Bone marrow (tissue), 2 donors: ENCODE measurements at places on chromosomes 4 and X.

DNA sequence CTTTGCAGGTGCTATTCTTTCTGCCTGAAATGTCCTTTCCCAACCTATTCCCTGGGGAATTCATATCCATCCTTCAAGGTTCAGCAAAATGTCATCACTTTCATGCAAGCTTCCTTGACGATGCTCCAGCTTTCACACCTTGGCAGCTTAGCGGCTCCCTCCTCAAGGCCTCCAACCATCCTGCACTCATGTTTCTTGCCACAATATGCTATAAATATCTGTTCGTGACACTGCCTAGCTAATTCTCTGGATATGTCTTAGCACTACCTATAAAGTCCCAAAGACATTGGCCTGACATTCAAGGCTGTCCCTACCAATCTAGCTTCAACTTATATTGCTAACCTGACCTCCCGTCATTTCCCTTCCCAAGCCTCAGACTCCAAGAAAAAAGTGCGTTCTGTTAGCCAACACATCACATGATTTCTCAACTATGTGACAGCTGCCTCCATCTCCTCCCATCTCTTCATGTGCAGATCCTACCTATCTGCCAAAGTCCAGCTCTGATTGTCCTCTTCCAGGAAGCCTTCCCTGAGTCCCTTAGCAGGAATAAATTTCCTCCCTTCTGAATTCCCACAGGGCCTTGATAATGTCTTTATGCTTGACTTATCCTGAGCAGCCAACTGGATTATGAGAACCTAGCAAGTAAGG, 359.9 kb upstream of the F9 start:
- no peak for DNase-seq

GRCh38 chrX:40173143-40174000, 75.6 kb upstream of the BCOR start:
- DNase-seq = no peak

DNA sequence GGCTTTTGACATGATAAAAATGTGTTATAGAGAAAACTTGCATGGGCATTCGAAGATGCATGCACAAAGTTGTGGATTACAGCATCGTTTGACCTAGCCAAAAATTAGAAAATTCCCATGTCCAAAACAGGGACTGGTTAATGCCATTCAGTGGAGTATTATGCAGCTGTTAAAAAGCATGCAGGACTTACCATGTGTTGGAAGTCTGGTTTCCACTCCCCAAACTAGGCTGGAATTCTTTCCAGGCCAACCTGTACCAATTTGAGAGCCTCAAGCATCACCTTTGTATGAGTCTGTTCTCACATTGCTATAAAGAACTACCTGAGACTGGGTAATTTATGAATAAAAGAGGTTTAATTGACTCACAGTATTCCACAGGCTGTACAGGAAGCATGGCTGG, 45.9 kb upstream of the MTM1 start:
- no peak for DNase-seq

DNA sequence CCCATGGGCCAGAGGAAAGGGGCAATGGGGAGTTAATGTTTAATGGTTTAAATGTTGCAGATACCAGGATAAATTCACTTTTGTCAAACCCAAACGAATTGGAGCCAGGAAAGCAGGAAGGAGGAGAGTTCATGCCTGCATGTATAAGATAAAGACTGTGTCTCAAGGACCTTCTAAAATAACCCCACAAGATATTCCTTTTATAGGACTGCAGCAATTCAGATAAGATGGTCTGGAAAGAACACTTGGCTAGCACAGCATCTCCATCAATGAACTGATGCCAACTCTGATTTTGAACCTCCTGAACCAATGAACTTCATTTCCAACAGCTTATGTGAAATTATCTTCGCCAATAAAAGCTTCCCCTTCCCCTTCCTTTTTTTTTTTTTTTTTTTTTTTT, 31.3 kb upstream of the LONRF3 start:
- no peak for DNase-seq

GRCh38 chr4:32226204-32226603, 1506.0 kb downstream of the PCDH7 start:
- no peak for DNase-seq

- no peak for DNase-seq
Observed at GRCh38 chrX:4547213-4547836, 833.9 kb upstream of the PRKX start.

DNA sequence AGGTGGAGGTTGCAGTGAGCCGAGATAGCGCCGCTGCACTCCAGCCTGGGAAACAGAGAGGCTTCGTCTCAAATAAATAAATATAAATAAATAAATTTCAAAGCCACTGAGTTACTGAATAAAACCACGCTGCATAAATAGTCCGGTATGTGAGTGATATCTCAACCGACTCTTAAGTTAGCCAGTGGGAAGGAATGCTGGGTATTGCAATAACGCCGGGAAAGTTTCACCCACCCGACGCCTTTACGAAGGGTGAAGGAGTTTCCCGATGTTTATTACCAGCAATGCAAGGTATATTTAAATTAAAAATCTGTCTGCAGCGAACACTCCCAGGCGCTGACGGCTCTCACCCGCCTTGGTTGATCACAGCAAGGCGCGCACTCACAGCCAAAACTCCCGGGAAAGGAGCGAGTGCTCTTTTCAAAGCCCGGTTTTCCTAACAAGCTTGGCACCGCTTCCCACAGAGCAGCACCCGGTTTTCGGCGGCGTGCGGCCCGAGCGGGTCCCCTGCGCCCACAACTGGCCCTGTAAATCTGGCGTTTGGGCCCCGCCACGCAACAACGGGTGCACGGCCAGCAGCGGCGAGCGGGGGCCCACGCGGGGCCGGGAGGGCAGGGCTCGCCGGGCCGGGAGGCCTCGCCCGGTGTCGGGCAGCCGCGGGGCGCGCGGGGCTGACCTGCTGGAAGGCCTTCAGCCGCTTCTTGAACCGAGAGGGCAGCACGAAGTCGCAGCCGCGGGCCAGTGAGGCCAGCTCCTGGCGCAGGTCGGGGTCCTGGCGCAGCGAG, 13.7 kb downstream of the PPP2R3B start:
- no peak for DNase-seq

GRCh38 chrX:41862562-41863184, 60.7 kb downstream of the CASK start:
- DNase-seq = no peak

- DNase-seq = no peak
Observed at GRCh38 chrX:47503151-47503550, 20.1 kb upstream of the ZNF41 start.

DNA sequence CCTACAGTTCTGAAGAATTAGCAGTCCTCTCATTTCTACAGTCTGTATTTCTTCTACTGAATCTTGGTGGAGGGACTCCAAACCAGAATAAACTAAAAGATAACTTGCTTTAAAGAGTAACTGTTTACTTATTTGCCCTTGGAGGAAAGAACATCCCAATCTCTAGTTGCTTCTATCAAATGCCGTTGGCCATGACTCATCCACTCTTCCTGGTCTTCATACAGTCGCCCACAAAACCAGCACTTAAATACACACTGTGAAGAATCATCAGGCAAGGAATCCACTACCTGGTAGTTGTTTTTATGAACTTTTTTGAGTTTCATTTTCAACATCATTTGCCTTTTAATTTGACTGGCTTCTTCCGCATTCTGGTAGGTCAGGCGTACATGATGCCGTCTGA, 14.2 kb downstream of the ZNF518B start:
- no peak for DNase-seq

DNA sequence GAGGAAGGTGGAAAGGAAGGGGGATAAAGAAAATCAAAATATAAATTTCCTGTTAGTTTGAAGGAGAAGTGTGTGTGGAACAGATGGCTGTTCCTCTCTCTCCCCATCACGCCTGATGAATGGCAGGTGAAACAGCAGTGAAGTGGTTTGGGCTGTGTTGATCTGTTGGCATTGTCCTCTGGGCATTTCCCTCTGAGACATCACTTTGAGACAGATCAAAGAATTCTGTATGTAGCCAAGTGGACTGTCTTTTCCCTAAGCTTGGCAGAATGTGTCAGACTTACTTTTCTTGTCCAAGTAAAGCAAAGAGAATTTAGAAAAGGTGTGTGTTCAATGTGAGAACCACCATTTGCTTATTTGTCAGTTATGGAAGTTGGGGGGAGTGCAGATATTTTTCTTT, 47.5 kb downstream of the SEPTIN11 start:
- DNase-seq = no peak

GRCh38 chr4:6742989-6743388, 27.0 kb downstream of the BLOC1S4 start:
- DNase-seq = no peak

DNA sequence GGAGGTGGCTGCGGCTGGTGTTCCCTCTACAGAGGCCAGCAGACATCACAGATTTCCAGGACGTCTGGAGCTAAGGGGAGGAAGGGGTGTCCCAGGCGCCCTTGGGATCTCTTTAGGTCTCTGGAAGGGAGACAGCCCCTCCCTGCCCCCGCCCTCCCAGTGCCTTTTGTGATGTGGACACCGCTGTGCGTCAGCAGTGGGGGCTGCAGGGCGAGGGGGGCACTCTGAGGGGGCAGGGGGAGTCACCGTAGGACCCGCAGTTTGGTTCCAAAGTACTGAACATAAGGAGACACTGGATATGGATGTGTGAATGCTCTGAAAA, 25.6 kb upstream of the MXD4 start:
- no peak for DNase-seq

- no peak for DNase-seq
Observed at GRCh38 chr4:76716020-76716419, 181.9 kb downstream of the SOWAHB start.

DNA sequence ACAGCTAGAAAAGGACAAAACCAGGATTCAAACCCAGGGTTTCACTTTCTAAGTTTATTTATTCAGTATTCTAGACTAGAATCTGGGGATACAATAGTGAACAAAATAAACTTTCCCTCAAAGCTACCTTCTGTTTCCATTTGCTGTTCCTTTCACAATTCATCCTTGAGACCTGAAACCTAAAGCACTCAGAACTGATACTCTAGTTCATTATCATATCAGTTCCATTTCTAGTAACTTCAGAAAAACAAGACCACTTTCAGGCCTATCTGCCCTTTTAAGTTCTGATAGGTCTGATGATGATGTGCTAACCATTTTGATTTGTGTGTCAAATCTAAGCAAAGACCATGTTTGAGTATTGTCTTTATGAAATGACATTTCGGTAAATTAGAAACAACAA, 7.8 kb upstream of the XK start:
- DNase-seq = no peak

DNA sequence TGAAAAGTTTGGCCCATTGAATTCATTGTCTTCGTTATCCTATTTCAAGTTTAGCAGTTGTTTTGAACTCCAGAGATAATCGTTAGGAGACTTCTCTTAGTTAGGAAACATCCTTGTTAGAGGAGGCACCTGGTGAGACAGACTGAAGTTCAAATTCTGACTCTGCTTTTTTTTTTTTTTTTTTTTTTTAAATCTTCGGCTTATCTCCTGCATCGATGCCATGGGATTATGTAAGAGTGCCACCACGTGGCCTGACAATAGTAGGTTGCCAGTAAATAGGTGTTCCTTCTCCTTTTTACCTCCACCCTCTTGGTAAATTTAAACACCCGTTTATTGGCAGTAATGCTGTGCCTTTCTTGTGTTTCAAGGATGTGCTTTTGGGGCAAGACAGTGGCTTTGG, 149.3 kb downstream of the SOWAHB start:
- no peak for DNase-seq

- DNase-seq = no peak
Observed at GRCh38 chr4:48016141-48017107, at the start of the genes CNGA1 and NIPAL1. TSS of gene CNGA1 (minus strand) at chr4:48016681. CDS start at chr4:47952689, 63,992 bp downstream. TSS of gene NIPAL1 (plus strand) at chr4:48016772. CDS start at chr4:48016840, 68 bp downstream.

GRCh38 chr4:62601737-62602136, 1401.6 kb downstream of the ADGRL3 start:
- no peak for DNase-seq

DNA sequence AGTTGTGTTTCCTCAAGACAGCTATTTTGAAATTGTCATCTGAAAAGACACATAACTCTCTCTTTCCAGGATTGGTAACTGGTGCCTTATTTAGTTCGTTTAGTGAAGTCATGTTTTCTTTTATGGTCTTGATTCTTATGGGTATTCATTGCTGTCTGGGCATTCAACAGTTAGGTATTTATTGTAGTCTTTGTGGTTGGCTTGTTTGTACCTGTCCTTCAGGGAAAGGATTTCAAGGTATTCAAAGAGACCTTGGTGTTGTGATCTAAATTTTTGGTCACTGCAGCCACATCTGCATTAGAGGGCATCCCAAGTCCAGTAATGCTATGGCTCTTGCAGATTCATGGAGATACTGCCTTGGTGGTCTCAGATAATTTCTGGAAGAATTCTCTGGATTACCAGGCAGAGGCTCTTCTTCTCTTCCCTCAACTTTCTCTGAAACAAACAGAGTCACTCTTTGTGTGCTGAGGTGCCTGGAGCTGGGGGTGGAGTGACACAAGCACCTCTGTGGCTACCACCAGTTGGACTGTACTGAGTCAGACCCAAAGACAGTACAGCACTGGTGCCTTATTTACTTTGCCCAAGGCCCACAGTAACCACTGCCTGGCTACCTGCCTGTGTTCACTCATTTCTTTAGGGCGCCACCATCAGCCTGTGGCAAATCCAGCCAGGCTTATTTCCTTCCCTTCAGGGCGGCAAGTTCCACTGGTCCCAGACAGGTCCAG, 620.4 kb downstream of the KCNIP4 start:
- no peak for DNase-seq

DNA sequence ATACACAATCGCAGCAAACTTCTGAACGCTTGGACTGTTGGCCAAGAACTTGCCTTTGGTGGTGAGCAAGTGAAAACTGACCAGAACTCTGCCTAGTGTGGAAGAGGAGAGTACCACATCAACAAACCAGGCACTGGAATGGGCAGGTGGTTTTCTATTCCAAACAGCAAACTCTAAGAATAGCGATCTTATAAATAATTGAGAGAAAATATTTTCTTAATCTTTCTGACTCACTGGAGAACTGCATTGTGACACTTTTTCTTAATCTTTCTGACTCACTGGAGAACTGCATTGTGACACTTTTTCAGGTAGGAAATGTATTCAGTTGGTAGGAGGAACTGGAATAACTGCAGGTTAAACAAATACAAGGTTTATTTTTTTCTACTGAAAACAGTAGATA, 57.0 kb upstream of the SORBS2 start:
- DNase-seq = no peak

GRCh38 chr4:147493307-147493706, 12.4 kb downstream of the EDNRA start:
- DNase-seq = no peak

DNA sequence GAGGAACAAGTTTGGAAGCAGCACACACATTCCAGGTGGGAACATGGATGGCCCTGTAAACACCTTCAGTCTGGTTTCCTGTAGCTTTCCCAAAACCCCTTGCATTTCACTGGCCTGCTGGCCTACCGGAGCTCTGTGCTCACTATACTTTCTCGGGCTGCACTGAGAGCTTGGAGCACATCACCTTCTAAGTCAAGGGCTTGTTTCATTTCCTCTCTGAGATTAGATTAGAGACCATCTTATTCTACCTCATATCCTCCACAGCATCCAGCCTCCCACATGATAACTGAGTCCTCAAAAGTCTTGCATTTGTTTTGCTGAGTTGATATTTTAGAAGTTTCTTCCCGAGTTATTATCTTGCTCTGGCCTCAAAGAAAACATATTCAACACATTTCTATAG, 147.7 kb downstream of the RASL11B start:
- DNase-seq = no peak

DNA sequence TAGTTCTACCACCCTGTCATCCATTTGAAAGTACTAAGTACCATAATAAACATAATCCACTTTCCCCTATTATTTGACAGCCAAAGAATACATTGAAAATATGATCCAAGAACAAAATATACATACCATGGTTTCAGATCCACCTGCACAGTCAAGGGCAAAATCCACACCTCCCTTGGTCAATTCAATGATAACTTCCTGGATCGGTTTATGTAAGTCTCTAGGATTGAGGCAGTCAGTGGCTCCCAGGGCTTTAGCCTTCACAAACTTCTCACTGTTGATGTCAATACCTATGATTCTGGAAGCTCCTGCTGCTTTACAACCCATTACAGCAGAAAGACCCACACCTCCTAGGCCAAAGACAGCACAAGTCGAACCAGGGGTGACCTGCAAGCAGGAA, 12.7 kb downstream of the ADH4 start:
- no peak for DNase-seq
